ENCODE measurements at places on chromosomes 2 and 18. TPM values are rescaled to one million over a fixed set of nuclear protein-coding genes. Genes with fewer than 3 reads are reported as not detected.

DNA sequence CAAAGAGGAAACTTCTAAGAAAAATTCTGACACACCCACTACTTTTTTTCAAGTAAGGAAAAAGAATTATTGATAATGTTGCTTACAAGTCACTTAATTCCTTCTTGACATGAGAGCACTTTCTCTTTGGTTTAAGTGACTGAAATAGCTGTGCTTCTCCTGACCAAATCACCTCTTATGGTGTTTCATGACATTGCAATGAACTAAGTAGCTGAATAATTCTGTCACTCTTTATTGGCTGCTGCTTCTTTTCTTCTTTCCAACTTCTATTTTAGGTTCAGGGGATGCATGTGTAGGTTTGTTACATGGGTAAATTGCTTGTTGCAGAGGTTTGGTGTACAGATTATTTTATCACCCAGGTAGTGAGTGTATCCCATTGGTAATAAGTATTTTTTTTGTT, 447.6 kb upstream of the NETO1 start:
- DNase-seq: no peak

MGAT4A gene
- polyA plus RNA-seq: 4.9 TPM

CGREF1 gene
- polyA plus RNA-seq: 6.9 TPM

DNA sequence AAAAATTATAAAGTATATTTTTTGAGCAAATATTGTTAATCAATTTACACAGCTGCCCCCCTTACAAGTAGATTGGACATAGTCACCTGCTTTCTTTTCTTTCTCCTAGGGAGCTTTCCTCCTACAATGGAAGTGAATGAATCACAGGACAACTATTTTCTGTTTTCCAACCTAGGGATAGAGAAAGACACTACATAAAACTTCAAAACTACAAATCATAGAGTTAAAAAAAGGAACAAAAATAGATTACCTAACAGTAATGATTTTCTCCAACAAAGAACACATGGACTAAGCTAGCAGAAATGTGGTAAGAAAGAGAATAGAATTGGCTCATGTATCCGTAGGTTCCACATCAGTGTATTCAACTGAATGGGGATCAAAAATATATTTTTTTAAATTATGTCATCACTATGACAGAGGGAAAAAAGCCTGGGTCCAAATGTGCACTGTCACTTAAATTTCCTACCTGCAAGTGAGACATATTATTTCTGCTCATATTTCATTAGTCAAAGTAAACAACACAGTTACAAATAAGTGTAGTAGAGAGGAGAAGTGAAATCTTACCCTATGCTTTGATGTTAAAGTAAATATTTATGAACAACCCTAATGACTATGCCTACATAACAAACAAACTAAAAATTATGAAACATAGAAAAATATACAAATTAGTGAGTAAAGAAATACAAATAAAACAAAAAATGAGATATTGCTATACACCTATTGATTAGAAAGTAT, 756.7 kb downstream of the SOCS6 start:
- DNase-seq: no peak

- no peak for DNase-seq
Observed at GRCh38 chr18:34928088-34928753, 113.0 kb upstream of the MAPRE2 start.

- DNase-seq: no peak
Observed at GRCh38 chr2:202129841-202130240, 56.8 kb downstream of the KIAA2012 start.
